ENCODE measurements at places on chromosomes 2 and 18. TPM values are rescaled to one million over a fixed set of nuclear protein-coding genes. Genes with fewer than 3 reads are reported as not detected.

The ST8SIA5 gene
- polyA plus RNA-seq = 7.5 TPM

The NFU1 gene
- 52.5 TPM for polyA plus RNA-seq

The IL18R1 gene
- polyA plus RNA-seq = 0.57 TPM

The MEP1B gene
- 0.11 TPM for polyA plus RNA-seq

DNA sequence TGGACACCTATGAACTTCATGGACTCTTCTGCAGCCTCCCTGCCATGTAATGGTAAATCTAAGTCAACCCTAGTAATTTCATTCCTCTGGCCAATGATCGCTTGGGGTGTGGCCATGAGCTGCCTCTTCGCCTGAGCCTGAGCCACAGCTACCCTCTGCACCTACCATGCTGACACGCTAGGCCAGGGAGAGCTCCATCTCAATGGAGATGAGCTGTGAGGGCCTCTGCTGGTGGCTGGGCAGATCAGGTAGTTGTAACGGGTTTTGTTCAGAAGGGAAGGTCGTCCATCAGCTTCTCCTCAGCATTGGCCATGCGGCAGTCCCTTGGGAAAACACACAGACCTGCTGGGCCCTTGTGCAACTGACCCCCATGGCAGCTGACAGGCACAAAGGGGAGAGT lies 24.4 kb downstream of the MPHOSPH10 start:
- DNase-seq = no peak

- no peak for DNase-seq
Observed at GRCh38 chr2:126720638-126721037, 64.7 kb downstream of the GYPC start.

- DNase-seq = no peak
Observed at GRCh38 chr2:213157242-213157641, 5.8 kb upstream of the IKZF2 start.

DNA sequence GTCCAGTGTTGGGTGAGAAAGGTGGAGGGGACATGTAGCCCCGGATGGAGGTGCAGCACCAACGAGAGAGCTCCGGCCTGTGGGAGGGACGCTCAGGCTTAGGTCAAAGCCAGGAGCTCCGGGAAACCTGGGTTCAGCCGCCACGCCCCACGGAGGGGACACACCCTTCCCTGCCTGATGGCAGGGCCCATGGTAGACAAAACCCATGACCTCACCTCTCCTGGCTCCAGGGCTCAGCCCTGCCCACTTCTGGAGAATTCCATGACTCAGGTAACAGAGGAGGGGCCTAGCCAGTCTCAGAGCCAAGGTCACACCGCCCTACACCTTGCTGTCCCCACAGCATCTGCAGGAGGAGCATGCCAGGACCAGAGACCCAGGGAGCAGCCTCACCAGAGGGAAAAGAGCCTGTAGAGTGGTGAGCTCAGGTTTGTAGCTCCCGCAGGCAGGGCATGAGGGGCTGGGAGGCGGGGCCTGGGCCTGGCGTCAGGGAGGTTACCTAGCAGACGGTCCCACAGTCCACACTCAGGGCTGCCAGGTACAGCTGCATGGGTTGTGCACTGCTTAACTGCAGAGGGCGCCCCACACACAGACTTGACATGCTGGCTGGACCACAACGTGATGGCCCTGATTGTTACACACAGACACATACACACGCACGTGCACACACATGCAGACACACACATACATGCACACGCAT lies 70.8 kb upstream of the SMAD7 start:
- no peak for DNase-seq

- no peak for DNase-seq
Observed at GRCh38 chr2:28809927-28810326, 707 bp upstream of the SPDYA start.

GRCh38 chr2:233030-233429 lies 30.8 kb downstream of the SH3YL1 start:
- no peak for DNase-seq

GRCh38 chr2:98483257-98483861 lies 38.7 kb downstream of the INPP4A start:
- no peak for DNase-seq
